ENCODE measurements at places on chromosomes 5 and 9.

GRCh38 chr5:77423022-77423750 lies 68.9 kb downstream of the WDR41 start:
- DNase-seq: no peak

- no peak for DNase-seq
Measured at GRCh38 chr5:142997591-142997990, 227.4 kb downstream of the ARHGAP26 start.

GRCh38 chr5:126383776-126384175 lies 39.4 kb upstream of the GRAMD2B start:
- DNase-seq: no peak

GRCh38 chr9:114000063-114000454 lies 78.0 kb downstream of the AMBP start:
- DNase-seq: no peak

DNA sequence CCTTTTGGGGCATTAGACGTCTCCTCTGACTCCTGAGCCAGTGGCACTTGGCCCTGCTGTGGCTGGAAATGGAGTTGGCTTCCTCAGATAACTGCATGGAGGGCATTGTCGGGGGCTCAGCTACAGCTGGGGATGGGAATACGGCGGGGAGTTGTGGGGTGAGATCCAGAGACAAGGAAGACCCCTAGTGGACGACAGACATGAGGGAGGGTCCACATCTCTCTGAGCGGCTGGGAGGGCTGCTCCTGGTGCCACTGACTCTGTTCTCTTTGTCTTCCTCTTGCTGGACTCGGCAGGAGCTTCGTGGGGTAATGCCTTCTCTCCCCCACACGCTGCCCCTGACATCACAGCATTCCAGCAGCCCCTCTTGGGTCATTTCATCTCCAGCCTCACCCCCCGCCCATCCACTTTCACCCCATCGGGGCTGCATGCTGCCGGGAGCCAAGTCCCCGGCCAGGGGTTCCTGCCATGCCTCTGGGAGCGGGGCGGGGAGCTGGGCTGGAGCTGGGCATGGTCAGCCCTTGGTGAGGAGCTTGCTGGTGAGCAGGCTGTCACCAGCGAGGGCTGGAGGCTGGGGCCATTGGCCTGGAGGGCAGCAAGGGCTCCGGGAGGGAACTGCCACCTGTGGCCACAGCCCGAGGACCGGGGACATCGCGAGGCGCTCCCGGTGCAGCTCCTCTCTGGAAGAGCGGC lies 172.3 kb downstream of the CACNA1B start:
- no peak for DNase-seq

- no peak for DNase-seq
Measured at GRCh38 chr5:138372225-138372624, 19.7 kb downstream of the KDM3B start.

GRCh38 chr5:140569197-140569596 lies 4.6 kb downstream of the SLC35A4 start:
- DNase-seq: no peak

GRCh38 chr5:173487300-173487699 lies 129.2 kb downstream of the BOD1 start:
- no peak for DNase-seq

Measured in HL-60 (cell line).